ENCODE measurements at places on chromosomes 12 and 14.

DNA sequence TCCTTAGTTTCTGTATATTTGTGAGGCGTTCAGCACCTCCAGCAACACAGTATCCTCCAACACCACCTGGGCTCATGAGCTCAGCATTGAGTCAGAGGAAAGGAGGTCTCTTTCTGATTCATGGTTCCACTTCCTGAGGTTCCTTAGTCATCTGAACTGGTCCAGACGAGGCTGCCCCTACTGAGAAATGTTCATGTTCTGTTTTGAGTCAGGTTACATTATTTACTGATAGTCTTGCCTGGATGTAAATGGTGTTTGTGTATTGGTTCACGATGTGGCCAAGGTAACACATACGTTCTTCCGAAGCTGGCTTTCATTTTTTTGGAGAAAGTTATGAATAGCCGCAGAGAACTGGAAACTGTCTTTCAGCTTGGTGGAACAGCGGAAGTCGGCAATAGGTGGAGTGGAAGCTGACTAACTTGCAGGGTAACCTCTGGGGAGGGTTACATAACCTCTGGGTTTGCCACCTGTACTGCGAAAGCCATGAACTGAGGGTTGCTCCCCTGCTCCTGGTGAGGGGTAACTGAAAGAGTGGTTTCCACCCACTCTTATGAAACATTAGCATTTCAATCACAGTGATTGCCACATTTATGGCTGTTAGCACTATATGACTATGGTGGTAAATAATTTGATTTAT, 42.2 kb upstream of the MANSC4 start:
- peak; percentile 23 for DNase-seq

DNA sequence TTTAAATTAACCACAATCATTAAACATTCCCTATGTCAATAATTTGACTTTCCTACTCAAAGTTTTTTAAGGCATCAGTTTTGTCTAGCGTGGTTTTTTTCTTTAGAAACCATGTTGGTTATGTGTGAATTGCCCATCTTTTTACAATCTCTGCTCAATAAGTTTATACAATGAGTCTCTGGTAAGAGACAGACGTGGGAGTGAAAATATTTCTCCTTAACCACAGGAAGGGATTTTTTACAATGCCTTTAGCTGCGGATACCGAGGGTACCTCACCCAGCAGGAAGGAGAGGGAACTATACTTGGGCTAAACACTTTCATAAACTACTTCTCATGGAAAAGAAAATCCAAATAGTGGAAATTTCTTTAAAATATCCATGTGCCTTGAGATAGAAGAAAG, 191.4 kb upstream of the BCL2L14 start:
- DNase-seq = no peak

DNA sequence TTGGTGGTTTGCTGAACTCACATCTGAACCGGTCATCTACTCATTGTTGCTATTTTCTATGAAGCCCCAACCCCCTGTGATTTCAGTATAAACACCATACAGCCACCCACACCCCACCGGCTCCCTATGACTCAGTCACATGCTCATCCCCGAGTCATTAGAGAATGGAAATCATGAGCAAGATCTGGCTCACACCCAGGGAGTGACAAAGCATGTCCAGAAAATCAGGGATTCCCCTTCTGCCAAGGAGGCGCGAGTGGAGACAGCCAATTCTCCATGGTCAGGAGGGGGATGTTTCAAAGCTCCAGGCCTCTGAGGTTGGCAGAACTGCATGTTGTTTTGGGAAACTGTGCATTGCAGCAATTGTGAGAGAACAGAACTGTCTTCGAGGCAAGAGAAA, 657.5 kb upstream of the TBX3 start:
- no peak for DNase-seq

DNA sequence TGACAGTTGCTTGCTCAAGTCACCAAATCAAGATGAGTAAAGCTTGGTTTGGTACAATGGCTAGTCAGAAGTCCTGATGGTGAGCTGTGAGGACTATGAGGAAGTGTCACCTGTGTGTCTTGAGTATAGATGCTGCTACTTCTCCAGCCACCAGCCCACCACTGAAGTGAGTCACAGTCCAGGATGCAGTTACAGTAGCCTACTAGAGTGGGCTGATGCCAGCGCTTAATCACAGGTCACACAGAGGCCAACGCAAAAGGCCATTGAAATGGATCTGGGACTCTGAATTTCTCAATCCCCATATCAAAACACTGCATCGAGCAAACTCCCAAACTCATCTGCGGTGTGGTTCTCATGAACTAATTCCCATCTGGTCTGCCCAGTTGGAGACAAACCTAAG, 223.1 kb downstream of the ANO6 start:
- DNase-seq = no peak

DNA sequence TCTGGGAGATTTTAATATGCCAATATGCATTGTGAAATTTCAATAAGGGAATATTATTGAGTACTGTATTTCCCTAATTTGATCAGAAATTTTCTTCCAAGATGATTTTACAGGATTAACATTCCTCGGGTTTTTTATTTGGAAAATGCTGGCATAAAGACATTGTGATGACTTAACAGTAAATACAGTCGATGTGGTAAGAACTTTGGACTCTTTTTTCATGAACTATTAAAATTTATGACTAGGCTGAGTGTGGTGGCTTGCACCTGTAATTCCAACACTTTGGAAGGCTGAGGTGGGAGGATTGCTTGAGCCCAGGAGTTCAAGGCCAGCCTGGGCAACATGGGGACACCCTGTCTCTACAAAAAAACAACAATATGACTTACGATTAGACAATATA, 197.1 kb upstream of the RASSF8 start:
- DNase-seq = no peak

DNA sequence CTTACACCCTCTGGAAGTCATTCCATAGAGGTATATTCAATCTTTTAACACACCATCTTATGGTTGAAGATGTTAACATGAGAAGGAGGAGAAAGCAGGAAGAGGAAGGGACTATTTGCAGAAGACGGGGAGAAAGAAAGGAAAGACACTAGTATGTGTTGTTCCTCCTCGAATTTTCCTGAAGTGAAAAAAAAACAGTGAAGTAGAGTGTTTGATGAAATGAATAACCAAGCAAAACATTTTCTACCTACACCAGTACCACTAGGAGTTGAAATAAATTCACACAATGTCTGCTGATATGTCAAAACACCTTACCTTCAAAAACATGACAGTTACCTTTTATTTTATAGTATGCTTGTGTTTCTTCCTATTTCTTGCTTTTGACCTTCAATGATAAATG, 1.4 kb upstream of the CNOT2 start:
- no peak for DNase-seq

GRCh38 chr14:105064721-105065143, 498 bp downstream of the GPR132 start:
- DNase-seq = no peak

- no peak for DNase-seq
These were observed 165.7 kb downstream of the TBX5 start for GRCh38 chr12:114240288-114240687.

DNA sequence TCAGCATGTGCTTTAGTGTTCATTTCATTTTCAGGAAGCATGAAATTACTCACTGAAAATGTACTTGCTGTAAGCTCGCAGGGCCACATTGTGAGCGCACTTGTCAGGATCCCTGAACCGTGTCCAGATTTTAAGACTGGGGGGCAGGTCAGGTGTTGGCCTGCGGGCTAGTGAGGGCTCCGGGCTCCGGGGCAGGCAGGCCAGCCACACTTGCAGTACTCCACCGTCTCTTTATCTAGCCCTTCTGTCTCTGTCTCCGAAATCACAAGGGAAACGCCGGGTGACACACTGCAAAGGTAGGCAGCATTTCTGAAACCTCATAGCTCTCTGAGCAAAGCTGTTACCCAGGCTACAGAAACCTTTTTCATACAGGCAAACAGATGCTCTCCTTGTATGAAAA, 98.7 kb downstream of the EML1 start:
- no peak for DNase-seq

GRCh38 chr14:53929871-53930715, 26.5 kb downstream of the BMP4 start:
- no peak for DNase-seq

DNA sequence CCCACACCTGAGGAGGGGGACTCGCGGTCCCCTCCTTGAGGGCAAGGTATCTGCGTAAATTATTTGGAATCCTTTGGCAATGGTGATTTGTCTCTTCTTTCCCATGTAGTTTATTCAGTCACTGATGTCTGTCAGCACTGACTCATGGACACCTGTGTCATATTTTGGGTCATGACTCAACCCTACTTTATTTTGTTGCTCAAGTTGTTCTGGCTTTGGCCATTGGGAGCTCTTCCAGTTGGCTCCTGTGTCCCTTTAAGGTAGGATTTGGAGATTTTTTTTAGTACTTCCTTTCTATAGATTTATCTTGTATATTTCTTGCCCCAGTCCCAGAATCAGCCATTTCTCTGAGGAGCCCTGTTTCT, 47.4 kb upstream of the C14orf180 start:
- DNase-seq = no peak

GRCh38 chr14:64761441-64762043, 57.3 kb downstream of the PLEKHG3 start:
- DNase-seq = no peak

- DNase-seq = no peak
These were observed 684.5 kb downstream of the C12orf50 start for GRCh38 chr12:87344699-87345098.

DNA sequence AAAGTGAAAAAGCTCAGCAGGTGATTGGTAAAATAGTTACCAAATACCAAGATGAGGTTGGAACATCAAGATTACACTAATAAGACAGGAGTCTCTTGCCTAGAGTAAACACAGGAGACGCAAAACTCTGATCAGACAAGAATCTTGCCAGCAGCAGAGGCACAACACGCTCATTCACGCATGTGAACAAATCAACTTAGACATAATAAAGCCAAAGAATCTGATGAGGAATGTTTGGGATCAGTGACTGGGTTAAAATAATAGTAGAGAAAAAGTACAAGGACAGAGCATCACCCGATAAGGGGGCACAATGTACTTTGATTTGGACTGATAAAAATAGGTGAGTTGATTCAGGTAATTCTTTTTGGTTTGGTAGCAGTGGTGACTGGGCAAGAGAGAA, 159.5 kb upstream of the GRIP1 start:
- no peak for DNase-seq

DNA sequence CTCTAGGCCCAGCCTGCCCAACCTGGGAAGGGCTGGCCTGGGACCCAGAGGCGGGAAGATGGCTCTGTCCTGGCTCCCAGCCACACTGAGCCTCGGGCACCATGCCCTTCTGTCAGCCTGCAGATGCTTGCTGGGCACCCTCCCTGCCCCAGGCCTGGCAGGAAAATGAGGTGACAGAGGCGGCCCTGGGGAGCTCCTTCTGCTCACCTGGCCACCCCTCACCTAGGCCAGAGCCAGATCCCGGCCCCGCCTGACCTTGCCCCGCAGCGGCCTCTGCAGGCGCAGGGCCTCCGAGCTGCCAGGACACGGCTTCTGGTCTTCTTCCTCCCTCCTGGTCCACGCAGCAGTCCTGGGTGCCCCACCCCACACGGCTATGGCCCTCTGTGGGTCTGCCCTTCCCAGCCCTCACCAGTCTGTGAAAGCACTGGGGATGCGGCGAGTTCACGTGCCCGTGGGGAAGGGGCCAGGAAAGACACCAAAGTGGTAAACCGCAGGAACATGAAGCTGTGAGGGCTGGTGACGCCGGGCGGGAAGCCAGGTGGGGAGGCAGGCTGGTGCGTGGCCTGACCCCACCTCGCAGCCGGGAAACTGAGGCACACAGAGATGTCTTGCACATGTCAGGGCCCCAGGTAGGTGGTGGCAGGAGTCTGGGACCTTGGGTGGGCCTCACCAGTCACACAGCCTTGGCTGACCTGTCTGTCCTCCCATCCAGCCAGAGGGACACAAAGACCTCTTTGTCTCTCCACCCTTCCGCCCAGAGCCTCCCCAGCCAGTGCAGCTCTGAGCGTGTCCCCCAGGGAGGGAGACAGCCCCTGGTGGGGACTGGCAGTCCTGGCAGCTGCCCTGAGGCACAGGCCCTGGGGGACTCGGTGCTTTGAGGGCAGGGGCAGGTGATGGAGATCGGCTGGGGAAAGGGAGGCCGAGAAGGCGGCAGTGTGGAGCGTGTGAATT, 12.8 kb downstream of the BAG5 start:
- no peak for DNase-seq

DNA sequence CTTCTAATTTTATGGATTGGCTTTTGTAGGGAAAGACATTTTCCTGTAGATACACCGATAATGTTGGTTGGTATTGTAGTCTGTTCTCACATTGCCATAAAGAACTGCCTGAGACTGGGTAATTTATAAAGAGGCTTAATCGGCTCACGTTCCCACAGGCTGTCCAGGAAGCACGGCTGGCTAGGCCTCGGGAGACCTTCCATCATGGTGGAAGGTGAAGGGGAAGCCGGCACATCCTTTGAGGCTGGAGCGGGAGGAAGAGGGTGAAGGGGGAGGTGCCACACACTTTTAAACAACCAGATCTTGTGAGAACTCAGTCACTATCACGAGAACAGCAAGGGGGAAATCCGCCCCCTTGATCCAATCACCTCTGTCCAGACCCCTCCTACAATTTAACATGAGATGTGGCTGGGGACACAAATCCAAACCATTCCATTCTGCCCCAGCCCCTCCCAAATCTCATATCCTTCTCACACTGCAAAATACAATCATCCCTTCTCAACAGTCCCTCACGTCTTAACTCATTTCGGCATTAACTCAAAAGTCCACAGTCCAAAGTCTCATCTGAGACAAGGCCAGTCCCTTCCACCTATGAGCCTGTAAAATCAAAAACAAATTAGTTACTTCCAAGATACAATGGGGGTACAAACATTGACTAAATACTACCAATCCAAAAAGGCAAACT, 66.7 kb upstream of the EIF5 start:
- DNase-seq = no peak

- DNase-seq = no peak
These were observed 3.7 kb downstream of the CFAP54 start for GRCh38 chr12:96493106-96493505.

DNA sequence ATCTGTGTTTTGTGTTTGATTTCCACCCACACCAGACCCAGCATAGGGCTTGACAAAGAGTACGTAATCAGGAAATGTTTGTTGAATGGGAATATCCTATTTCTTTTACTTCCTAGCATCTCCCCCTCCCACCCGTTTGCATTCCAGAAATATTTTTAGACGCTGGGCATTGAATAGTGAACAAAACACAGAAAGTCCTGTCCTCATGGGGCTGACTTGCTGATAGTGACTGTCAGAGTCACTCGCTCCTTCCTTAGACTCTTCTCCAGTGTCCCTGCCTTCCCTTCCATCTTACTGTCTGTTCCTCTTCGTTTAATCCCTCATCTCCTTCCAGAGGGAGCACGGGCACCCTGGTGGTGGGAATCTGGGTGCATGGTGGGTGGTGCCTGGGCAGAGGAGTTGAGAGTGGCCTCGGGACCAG, 53.6 kb downstream of the SLC25A47 start:
- DNase-seq = no peak

GRCh38 chr14:103280278-103280928, 53.6 kb upstream of the EIF5 start:
- DNase-seq = no peak

DNA sequence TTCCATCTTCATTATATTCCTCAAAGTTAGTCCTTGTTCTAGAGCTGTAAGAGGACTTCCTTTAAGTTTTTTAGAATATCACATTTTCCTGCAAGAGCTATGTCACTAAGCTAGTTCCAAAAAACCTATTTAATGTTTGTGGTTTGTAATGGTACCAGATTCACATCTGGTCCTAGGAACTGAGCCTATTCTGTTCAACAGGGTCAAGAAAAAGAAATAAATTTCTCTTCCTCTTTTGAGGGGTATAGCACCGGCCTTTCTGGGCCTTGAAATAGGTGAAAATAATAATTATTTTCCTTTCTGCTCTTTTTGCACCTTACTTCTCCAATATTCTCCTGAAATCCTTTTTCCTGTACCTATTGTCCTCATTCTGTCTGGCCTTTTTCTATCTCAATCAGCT, 3.6 kb upstream of the STXBP6 start:
- no peak for DNase-seq

- no peak for DNase-seq
These were observed 56.7 kb upstream of the CHGA start for GRCh38 chr14:92866181-92866752.

Data from stimulated activated CD4-positive, alpha-beta T cell treated with anti-CD3 and anti-CD28 coated beads, Interleukin-1b, Interleukin-23, amount 100 ng/mL, for 24 hours (primary cell).